AG10803 (cell line): ENCODE measurements at places on chromosomes 12 and 14.

DNA sequence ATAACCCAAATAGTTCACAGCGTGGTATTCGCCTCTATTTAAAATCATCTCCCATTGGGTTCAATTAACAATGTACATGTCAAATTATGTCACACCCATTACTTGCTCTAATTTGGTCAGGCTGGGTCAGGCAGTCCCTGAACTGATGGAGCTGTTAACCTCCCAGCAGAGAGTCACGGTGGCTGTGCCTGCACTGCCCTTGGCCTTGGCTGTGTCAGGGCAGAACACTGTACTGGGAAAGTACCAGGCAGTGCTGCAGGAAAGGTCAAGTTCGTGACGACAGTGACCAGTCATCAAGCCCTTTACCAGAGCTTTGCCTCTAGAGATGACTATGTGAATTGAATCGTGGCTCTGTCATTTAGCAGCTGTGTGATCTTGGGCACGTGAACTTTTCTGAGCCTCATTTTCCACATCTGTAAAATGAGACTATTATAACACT is 100.0 kb downstream of the ARF6 start:
- peak; percentile 74 for DNase-seq

DNA sequence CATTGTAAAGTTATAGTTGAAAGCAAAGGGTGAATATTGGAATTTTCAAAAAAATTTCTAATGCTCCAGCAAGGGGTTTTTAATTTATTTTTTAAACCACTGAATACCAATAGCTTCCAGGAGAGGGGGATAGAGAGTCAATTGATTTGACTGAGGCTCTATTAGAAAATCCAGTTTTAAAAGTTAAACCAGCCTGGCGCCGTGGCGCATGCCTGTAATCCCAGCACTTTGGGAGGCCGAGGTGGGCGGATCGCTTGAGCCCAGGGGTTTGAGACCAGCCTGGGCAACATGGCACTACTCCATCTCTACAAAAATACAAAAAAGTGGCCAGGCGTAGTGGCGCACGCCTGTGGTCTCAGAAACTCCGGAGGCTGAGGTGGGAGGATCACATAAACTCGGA is 150.1 kb downstream of the SLC38A4 start:
- peak; percentile 48 for DNase-seq

- DNase-seq: no peak
Measured at GRCh38 chr12:25675808-25676207, 122.7 kb upstream of the LMNTD1 start.

GRCh38 chr14:89175881-89176799 is 240.9 kb downstream of the FOXN3 start:
- DNase-seq: no peak

- DNase-seq: no peak
Measured at GRCh38 chr14:54451961-54452360, 10.8 kb upstream of the CNIH1 start.

DNA sequence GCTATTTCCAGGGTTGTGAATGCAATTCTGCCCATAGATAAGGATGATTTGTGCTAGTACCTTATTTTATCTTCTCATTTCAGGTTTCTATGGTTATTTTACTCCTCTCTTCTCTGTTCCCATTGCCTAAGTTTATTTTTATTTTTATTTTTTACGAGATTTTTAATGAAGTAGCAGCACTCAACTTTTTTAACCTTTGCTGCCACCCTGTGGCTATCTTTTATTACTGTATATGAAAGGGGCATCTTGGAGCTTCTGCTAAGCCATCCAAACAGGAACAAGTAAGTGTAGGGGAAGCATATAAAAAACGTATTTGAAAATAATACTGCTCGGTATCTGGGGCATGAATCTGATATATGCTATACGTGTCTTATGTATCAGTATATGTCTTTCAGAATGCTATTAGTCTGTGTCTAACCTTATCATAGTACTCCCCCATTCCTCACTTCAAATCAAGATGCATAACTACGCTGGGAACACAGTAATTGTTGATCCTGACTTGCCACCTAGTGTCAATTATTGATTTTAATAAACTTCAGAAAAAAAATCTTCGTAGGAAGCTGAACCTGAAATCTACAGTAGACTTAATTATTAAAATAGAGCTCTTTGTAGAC is 60.3 kb downstream of the KLRG1 start:
- peak; percentile 49 for DNase-seq

DNA sequence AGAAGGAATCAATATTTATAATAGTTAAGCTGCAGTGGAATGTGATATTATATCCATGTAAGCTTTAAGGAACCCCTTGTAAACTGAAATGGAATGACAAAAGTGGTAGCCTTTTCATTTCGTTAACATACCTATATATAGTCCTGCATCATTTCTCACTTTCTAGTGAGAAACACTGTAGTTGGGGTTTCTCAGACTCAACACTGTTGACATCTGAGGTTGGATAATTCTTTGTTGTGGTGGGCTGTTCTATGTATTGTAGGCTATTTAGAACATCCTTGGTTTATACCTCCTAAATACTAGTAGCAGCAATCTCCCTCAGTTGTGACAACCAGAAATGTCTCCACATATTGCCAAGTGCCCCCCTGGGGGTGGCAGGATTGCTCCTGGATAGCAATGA is 79.1 kb downstream of the RAD52 start:
- no peak for DNase-seq

DNA sequence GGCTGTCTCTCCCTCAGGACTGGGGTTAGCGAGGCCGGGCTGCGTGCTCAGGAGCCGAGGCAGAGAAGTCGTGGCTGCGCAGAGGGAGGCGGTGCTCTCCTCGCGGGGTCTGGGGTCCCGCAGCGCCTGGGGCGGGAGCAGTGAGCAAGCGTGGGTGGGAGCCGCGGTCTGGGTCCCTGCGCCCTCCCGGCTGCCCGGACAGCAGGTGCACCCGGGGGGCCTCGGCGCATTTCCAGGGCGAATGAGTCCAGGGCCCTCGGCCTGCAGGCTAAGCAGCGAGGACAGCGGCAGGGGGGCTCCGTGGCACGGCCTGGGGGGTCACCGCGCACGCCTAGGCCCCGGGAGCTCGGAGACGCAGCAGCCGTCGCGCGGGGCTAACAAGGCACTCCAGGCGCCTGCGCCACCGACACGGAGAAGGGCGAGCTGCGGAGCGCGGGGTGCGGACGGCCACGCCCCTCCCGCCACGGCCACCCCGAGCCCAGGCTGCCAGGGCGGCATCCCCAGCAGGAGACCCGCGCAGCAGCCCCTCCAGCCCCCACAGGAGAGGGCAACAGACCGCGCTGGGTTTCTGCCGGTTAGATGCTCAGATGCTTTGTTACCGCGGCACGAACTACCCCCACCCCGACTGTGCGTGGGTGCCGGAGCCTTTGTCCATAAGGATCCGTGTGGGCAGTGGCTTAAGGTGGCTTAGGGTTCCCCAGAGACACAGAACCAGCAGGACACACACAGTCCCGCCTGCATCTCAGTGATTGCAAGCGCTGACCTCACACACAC is 117.7 kb upstream of the C14orf180 start:
- DNase-seq: no peak

DNA sequence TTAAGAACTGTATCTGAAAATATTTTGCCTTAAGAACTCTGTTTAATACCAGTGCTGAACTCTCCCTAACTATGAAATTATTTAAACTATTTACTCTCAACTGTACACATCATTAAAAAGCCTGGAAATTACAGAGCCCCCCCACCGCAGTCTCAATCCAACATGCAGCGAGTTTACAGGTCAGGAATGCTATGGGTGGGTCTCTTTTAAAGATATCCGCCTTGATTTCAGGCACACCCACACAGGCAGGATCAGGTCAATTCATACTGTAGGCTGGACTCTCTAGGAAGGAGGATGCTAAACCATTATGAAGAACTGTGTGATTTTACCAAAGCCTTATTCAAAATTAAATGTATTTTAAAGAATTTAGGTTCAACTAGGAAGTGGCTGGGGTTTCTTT is 16.5 kb downstream of the SPTLC2 start:
- DNase-seq: peak; percentile 35

GRCh38 chr12:41224066-41224465 is 35.9 kb downstream of the PDZRN4 start:
- no peak for DNase-seq

- DNase-seq: no peak
Measured at GRCh38 chr14:31942166-31942841, 134.8 kb upstream of the ARHGAP5 start.

- no peak for DNase-seq
Measured at GRCh38 chr12:46382408-46382963, 9.9 kb upstream of the SLC38A2 start.

GRCh38 chr14:86796221-86797074 is 1196.5 kb downstream of the GALC start:
- peak; percentile 90 for DNase-seq

- DNase-seq: no peak
Measured at GRCh38 chr12:124510301-124510970, 57.0 kb downstream of the NCOR2 start.

GRCh38 chr12:52836491-52837412 is 2.6 kb upstream of the KRT79 start:
- DNase-seq: no peak

DNA sequence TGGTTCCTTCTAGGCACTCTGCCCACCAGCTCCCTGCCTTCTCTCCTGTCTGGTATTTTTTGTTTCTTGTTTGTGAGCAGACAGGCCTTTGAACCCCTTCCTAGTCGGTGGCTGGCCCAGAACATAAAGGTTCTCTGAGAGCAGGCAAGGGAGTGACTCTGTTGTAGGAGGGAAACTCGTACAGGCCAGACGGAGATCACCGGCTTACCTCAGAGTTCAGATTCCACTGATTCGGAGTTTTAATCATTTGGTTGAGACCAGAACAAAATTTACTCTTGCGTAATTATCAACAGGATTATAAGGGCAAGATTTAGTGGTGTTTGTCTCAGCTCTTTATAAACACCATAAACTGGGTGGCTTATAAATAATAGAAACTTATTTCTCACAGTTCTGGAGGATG is 128.3 kb downstream of the PLXNC1 start:
- no peak for DNase-seq

- no peak for DNase-seq
Measured at GRCh38 chr12:56230432-56231183, 757 bp downstream of the SLC39A5 start.

DNA sequence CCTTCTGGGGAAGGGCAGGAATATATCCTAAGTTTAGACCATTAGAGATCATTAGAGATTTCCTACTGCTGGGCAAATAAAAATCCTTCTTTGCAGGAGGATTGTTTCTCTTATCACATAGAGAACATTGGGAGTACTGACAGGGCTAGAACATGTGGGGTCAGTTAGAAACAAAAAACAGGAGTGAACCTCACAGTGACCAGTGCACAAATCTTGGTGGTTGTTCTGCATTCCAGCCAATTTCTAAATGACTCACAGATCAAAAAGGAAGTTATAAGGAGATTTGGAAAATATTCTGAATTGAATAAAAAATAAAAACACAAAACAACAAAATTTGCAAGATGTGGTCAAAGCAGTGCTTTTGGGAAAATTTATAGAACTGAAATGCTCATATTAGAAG is 118.8 kb downstream of the LLPH start:
- DNase-seq: peak; percentile 57

GRCh38 chr12:24246934-24247333 is 297.5 kb upstream of the SOX5 start:
- DNase-seq: no peak

DNA sequence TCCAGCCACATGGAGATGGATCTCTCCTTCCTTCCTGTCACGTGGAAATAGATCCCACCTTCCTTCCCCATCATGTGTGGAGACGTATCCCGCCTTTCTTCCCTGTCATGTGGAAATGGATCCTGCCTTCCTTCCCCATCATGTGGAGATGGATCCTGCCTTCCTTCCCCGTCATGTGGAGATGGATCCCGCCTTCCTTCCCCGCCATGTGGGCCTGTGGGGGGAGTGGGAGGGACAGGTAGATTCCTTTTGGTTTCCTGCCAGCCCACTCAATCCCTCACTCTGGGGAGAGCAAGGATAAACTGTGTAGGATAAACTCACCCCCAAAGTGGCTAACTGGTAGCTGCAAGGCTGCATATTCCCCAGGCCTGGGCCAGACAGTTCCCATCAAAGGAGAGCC is 31.7 kb upstream of the TDRD9 start:
- DNase-seq: no peak

DNA sequence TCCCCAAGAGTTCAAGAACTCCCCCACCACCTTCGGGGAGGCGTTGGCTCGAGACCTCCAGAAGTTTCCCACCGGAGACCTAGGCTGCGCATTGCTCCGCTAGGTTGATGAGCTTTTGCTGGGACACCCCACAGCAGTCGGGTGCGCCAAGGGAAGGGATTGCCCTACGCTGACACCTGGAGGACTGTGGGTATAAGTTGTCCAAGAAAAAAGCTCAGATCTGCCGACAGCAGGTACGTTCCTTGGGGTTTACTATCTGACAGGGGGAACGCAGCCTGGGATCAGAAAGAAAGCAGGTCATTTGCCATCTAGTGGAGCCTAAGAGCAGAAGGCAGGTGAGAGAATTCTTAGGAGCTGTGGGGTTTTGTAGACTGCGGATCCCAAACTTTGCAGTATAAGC is 98.8 kb downstream of the FRMD6 start:
- DNase-seq: no peak

DNA sequence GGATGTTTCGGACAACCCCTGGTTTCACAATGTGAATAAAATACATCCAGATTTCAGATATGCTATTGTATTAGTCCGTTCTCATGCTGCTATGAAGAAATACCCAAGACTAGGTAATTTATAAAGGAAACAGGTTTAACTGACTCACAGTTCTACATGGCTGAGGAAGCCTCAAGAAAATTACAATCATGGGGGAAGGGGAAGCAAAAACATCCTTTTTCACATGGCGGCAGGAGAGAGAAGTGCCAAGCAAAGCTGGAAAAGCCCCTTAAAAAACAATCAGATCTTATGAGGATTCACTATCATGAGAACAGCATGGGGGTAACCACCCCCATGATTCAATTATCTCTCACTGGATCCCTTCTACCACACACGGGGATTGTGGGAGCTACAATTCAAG is 451.7 kb downstream of the MDGA2 start:
- DNase-seq: no peak

- DNase-seq: no peak
Measured at GRCh38 chr12:64716371-64716770, 42.8 kb downstream of the GNS start.

- no peak for DNase-seq
Measured at GRCh38 chr12:68138480-68138879, 21.1 kb downstream of the IFNG start.

GRCh38 chr12:130462558-130463274 is 125.0 kb downstream of the PIWIL1 start:
- DNase-seq: no peak

DNA sequence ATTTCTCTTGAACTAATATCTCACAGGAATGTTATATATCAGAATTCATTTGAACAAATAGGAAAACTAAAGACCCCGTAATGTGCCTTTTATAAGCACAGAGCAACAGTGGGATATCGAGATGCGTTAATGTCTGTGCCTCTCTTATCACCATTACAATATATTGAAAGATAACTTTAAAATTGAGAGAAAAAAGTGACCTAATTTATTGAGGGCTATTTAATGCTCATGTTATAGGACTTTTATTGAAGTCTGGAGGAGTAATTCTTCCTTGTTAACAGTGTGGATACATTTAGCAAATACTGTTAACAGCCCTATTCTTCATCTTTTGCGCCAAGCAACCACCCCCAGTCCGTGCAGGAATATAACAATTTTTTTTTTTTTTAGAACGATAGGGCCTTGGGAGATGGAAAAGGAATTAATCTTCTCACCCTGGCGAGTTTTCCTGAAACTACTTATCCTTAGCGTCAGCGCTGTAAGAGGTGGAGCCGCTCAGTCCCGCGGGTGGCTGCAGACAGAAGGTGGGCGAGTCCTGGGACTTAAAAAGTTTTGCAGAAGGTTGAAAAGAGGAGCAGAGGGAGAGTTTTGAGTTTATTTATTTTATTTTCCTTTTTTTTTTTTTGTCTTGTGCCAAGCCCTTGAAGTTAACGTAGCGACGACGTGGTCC is 11.0 kb downstream of the FOXG1 start:
- DNase-seq: no peak

GRCh38 chr12:65823513-65824375 is 539 bp upstream of the HMGA2 start:
- no peak for DNase-seq
